A172 (cell line): ENCODE measurements at places on chromosomes 2 and 18.
A peak's percentile ranks its signal among the peaks of the same experiment; 100 is the strongest.

- DNase-seq = peak; percentile 22
Observed at GRCh38 chr2:197777823-197778407, 7.2 kb downstream of the BOLL start.

DNA sequence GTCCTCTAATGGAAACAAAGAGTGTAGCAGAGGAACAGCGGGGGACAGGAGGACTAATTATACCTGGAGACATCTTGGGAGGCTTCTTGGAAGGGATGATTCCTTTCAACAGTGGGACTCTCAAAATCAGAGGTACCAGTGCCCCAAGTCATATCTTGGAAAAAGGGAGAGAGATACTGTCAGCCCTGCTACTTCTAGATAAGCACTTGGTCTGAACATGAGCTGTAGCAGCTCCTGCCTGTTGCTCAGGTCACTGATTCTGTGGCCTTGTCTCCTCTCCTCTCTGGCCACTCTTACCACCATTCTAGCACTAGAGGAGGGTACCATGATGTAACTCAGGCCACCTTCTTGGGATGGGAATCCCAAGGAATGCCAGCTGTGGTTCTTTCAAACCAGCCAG is 54.5 kb downstream of the MFSD6 start:
- no peak for DNase-seq

DNA sequence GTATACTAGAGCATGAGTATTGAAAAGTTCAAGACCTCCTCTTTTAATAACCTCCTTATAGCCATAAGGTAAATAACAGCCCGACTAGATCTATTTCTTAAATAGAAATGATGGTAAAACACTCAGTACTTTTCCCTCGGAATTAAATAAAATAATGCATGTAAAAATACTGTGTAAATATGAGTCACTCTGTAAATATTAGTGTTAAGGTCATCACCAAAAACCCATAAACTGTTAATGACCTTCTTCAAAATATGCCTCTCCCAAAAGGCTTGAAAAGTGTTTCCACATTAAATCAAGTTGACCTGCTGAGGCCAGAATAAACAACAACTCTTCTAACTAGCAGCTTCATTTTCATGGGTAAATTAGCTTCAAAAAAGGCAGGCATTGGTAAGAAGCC is 25.3 kb upstream of the BZW1 start:
- DNase-seq = peak; percentile 71

GRCh38 chr2:177029501-177029900 is 183.1 kb upstream of the HNRNPA3 start:
- DNase-seq = no peak

GRCh38 chr2:174025271-174026121 is 60.3 kb upstream of the SP3 start:
- DNase-seq = no peak

DNA sequence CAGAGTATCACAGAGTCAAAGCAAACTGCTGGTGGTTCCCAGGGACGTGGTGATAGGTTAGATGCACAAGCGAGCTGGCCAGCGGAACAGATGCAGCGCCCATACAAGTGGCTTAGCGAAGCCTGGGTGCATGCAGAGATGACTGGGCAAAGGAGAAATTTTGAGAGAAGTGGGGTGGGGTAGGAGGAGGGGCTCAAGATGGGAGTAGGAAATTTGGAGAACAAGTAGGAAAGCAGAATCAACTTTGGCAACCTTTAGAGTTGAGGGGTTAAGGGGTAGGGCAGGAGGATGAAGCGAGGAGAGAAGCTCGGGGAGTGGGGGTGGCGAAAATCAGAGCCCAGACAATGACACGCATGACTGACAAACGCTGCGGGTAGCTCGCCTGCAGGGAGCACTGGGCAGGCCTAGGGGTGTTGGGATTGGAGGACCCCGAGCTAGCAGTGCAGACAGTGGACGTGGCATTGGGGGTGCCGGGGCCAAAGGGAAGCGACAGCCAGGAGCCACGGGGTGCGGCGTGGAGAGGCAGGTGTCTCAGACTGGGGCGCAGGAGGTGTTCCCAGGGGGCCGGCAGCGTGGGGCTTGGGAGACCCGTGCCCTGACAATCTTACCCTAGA is 431 bp downstream of the FAM98A start:
- DNase-seq = peak; percentile 35

DNA sequence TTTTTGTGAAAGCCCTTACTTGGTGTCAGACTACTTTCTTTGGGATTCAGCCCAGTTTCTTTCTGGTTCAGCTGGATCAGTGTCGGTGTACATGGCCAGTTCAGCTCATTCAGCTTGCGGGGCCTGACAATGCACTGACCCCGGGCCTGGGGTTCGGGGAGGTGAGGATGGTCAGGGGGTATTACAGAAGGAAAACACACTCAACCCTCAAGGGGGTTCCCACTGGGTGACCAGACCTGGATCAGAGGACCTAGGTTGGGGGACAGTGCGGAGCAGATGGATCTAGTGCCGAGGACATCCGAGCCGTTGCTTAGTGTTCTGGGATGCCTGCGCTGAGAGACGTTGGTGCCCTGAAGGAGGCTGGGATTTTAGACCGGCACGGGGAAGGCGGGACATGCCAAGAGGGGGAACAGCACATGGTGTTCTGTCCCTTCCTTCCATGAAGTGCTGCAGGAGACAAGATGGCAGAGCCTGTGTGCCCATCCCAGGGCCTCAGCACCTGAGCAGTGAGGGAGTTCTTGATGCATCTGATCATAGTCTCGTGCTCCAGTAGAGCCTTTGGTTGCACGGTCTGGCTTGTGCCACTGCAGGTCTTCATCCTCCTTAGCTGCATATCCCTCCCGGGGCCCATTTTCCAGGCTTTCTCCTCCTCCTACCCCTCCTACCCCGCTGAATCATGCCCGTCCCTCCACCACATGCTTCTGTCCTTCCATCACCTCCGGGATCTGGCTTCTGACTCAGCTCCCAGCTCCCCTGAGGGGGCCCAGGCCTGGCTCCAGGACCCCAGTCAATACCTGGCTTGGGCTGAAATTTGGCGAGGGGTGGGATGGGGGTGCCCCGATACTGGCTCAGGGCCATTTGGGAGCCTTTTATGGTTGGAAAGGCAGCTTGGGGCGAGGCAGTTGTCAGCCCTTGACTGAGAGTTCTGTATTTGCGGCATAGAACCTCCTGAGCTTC is 18.0 kb downstream of the SPEG start:
- DNase-seq = peak; percentile 94

- peak; percentile 82 for DNase-seq
Observed at GRCh38 chr2:188292348-188293239, 920 bp downstream of the GULP1 start.

GRCh38 chr2:216970359-216970915 is 110.6 kb upstream of the TNP1 start:
- DNase-seq = no peak

DNA sequence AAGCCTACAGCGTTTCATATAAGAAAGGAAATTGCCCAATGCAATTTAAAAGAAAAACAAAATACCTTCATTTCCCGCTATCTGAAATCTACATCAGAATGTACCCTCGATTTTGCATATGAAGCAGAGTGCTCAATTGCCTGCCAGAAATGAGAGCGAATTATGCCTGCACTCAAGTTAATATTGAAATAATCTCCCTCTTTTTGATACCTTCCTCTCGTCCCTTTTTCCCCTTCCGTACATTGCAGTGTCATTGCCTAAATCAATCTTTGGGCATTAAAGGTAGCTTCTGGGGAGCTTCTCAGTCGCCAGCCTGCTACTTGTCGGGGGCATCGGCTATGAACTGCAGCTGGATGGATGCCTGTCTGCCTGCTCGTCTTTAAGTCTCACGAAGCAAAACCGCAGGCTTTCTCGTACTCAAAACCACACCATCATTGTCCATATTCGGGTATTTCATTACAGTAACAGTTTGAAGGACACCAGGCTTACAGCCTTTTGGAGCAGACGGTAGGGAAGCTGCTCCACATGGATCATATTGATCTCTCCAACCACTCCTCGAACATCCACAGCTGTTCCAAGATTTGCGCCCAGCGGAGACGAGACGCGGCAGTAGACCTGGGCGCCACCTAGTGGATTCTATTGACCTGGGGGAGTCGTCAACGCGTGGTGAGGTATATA is 64.0 kb upstream of the HNRNPA3 start:
- peak; percentile 71 for DNase-seq

GRCh38 chr2:219253753-219254589 is at the start of gene TUBA4A:
Gene TUBA4A (minus strand): TSS chr2:219253918. CDS start chr2:219253858, 60 bp downstream.
- DNase-seq = peak; percentile 75

- DNase-seq = no peak
Observed at GRCh38 chr18:22935431-22935830, 2.3 kb downstream of the RBBP8 start.

GRCh38 chr2:45869165-45869501 is 217.7 kb downstream of the PRKCE start:
- DNase-seq = no peak

GRCh38 chr2:9821805-9822445 is 21.3 kb upstream of the TAF1B start:
- DNase-seq = no peak

GRCh38 chr2:162072976-162073887 is 783 bp downstream of the DPP4 start:
- DNase-seq = no peak

- DNase-seq = peak; percentile 93
Observed at GRCh38 chr2:132671151-132671835, 1.3 kb upstream of the LYPD1 start.

GRCh38 chr2:162256591-162256991 is 13.3 kb upstream of the FAP start:
- DNase-seq = peak; percentile 25

DNA sequence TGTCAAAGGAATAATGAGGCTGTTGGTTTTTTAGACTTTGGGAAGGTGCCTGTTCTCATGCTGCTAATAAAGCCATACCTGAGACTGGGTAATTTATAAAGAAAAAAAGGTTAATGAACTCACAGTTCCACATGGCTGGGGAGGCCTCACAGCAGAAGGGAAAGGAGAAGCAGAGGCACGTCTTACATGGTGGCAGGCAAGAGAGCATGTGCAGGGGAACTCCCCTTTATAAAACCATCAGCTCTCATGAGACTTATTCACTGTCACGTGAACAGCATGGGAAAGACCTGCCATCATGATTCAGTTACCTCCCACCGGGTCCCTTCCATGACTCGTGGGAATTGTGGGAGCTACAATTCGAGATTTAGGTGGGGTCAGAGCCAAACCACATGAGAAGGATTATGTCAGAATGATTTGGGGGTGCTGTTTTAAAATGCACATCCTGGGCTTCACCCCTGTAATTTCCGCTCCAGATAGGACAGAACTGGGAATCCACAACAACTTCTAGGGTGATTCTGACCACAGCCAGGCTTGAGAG is 37.8 kb downstream of the TCF7L1 start:
- DNase-seq = no peak

DNA sequence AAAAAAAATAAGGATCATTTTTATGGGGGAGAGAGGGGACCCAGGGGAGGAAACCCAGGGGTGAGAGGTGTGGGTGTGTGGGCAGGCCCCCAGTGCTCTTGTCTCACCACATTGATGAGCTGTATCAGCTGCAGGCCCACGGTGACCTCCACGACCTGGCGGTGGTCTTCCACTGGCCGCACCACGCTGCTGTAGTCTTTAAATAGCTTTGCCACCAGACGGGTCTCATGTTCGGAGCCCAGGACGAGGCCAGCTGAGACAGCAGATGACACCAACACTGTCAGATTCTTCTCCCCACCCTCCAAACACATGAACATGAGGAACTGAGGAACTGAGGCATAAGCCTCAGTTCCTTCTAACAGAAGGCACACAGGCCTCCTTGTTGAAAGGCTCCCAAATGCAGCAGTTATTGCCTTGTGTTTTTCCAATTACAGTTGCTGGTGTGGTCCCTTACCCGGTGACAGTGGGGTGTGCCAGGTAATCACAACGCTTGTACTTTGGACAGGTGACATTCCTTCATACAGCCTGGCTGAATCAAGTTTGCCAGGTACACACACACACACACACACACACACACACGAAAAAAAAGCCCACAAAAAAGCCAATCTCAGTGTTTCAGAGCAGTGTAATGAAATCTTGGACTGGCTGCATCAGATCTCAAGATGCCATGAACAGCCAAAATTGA is 4.7 kb downstream of the CHRNA1 start:
- no peak for DNase-seq

GRCh38 chr2:223032187-223033142 is 19.5 kb upstream of the KCNE4 start:
- no peak for DNase-seq

DNA sequence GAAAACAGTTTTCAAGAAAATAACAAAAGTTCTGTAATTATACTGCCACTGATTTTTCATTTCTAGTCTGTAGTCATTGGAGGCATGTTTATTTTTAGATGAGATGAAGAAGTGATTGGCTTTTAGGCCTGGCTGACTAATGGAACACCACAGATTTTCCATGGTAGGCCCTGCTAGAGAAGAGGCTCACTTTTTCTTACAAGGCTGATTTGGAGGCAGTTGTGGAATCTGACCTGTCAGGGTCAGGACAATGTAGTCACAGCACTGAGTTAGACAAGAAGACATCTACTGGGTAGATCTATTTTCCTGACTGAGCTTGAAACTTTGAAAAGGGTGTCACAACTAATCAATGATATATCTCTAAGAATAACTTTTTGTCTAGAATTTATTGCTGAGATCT is 43.9 kb downstream of the KDM3A start:
- no peak for DNase-seq

- no peak for DNase-seq
Observed at GRCh38 chr2:213259266-213259665, 25.0 kb upstream of the SPAG16 start.

DNA sequence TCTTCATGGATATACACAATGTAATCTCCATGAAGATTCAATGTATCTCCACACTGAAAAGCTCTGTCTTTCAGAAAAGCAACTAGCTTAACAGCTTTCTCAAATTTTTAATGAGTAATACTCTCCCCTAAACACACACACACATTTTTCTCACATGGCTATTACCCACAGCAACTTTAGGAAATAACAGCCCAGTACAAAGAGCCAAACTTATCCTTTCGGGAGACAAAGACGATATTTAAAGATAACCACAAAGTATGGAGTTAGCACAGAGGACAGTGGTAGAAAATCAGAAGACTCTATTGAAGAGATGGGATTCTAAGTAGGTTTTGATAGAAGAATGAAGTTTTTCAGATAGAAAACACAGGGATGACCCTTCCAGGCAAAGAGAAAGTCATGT is 394.9 kb upstream of the TRIB2 start:
- DNase-seq = no peak

DNA sequence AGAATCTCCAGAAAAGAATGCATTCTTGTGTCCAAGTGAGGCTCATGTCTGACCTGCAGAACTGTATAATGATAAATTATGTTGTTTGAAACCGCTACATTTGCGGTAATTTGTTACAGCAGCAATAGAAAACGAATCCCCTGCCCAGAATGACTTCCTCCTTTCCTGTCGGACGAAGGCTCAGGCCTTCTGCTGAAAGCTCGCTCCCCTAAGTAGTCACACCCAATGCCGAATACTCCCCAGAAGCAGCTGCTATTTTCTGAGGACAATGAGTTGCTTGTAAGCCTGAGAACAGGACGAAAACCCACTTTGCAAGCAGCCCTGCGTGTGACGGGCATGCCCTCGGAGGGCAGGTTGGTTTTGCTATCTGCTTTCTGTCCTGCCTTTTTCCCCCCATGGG is 27.7 kb upstream of the PTPN4 start:
- DNase-seq = no peak

DNA sequence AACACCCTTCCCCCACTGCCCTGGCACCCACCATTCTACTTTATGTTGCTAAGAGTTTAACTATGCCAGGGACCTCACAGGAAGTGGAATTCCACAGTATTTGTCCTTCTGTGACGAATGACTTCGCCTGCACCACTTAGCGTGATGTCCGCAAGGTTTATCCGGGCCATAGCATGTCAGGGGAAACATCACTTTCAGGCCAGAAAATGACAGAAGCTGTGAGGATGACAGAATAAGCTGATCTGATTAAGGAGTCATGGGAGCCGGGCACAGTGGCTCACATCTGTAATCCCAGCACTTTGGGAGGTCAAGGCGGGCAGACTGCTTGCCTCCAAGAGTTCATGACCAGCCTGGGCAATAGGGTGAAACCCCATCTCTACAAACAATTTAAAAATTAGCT is 248.8 kb downstream of the EIPR1 start:
- DNase-seq = no peak
